ENCODE measurements at places on chromosomes 4 and X. TPM values are rescaled to one million over a fixed set of nuclear protein-coding genes. Genes with fewer than 3 reads are reported as not detected.

The GABRB1 gene
- not detected for total RNA-seq

The ADH1A gene
- not detected for total RNA-seq

The ATP2B3 gene
- not detected for total RNA-seq

The GCNA gene
- total RNA-seq: 5.5 TPM

The C4orf50 gene
- total RNA-seq: 0.81 TPM

- no peak for DNase-seq
These were observed 13.8 kb downstream of the GALNT7 start for GRCh38 chr4:173182403-173182802.

- DNase-seq: no peak
These were observed 3.7 kb downstream of the NKX3-2 start for GRCh38 chr4:13540446-13541175.

GRCh38 chr4:84530454-84530853 lies 31.4 kb upstream of the NKX6-1 start:
- no peak for DNase-seq

- DNase-seq: no peak
These were observed 1005.8 kb downstream of the PCDH18 start for GRCh38 chr4:136526517-136526916.

DNA sequence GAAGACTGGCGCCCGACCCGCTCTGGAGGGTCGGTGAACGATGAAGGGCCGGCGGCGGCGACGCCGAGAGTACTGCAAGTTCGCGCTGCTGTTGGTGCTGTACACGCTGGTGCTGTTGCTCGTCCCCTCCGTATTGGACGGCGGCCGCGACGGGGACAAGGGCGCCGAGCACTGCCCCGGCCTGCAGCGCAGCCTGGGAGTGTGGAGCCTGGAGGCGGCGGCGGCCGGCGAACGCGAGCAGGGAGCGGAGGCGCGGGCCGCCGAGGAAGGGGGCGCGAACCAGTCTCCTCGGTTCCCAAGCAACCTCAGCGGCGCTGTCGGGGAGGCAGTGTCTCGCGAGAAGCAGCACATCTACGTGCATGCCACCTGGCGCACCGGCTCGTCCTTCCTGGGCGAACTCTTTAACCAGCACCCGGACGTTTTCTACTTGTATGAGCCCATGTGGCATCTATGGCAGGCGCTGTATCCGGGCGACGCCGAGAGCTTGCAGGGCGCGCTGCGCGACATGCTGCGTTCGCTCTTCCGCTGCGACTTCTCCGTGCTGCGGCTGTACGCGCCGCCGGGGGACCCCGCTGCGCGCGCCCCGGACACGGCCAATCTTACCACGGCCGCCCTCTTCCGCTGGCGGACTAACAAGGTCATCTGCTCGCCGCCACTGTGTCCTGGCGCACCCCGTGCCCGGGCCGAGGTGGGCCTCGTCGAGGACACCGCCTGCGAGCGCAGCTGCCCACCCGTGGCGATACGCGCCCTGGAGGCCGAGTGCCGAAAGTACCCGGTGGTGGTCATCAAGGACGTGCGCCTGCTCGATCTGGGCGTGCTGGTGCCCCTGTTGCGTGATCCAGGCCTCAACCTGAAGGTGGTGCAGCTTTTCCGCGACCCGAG lies 568 bp downstream of the CHST7 start:
- no peak for DNase-seq

GRCh38 chr4:105399532-105400161 lies 74.2 kb downstream of the PPA2 start:
- no peak for DNase-seq

GRCh38 chr4:139214039-139214534 lies 37.1 kb upstream of the ELF2 start:
- DNase-seq: no peak

DNA sequence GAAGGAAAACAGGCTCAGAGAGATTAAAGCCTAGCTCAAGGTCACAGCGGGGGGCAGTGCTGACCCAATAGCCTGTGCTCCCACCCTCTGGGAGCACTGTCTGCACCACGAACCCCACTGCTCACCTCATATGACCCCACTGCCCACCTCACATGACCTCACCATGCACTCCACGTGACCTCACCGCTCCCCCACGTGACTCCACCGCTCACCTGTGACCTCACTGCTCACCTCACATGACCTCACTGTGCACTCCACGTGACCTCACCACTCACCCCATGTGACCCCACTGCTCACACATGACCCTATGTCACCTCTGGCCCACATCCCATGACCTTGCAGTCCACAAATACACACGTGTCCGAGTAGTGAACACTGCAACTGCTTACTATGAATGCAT lies 55.4 kb downstream of the ACOX3 start:
- DNase-seq: no peak

DNA sequence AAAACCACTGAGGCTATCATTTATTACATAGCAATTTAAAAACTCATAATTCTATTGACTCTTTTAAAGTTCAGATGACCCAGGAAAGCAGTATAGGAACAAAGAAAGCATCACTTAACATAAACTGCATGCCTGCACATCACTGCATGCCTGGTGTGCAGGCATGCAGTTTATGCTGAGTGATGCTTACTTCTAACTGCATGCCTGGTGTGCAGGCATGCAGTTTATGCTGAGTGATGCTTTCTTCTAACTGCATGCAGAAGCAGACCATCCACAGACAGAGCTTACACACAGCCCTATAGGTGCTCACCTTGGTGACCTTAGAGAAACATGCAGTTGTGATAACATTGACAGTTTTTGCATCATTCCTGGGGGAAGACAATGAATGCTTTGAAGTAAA lies 17.0 kb downstream of the SDAD1 start:
- DNase-seq: no peak

DNA sequence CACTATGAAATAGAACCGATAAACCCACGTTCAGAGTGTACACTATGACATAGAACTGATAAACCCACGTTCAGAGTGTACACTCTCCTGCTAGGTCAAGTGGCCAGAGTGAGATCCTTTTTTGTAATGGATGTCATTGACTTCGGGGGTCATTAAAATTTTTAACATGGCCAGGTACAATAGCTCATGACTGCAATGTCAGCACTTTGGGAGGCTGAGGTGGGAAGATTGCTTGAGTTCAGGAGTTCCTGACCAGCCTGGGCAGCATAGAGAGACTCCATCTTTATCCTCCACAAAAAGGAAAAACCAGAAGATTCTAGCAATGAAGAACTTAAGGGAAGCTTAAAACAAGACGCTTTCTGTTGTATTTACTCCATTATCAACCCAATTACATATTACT lies 439.7 kb upstream of the FRG1 start:
- no peak for DNase-seq

DNA sequence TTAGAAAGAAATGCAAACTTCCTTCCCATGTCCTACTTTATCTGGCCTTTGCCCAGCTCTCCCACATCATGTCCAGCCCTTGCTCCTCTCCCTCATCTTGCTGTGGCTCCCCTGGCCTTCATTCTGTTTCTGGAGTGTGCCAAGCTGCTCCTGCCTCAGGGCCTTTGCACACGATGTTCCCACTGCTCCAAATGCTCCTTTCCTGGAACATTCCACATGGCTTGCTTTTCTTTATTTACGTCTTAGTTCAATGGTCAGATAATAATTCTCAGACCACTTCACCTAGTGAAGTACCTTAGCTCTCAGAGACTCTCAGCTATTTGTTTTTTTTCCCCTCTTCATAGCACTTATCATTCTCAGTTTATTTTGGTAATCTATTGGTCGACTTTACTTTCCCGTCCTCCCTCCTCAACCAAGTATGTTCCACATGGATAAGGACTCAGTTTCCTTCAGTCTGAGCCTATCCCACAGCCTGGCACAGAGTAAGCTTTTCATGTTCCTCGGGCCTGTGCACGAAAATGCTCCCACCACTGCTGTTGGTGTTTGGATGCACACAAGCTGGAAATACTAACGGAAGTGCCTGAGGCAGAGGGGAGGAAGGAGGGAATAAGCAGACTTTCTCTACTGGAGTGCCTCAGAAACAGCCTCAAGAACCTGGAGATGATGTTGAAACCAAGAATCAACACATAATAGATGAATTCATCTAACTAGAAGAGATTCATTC lies 23.4 kb upstream of the MAP9 start:
- DNase-seq: no peak
